ENCODE measurements at places on chromosomes 7 and 10.

DNA sequence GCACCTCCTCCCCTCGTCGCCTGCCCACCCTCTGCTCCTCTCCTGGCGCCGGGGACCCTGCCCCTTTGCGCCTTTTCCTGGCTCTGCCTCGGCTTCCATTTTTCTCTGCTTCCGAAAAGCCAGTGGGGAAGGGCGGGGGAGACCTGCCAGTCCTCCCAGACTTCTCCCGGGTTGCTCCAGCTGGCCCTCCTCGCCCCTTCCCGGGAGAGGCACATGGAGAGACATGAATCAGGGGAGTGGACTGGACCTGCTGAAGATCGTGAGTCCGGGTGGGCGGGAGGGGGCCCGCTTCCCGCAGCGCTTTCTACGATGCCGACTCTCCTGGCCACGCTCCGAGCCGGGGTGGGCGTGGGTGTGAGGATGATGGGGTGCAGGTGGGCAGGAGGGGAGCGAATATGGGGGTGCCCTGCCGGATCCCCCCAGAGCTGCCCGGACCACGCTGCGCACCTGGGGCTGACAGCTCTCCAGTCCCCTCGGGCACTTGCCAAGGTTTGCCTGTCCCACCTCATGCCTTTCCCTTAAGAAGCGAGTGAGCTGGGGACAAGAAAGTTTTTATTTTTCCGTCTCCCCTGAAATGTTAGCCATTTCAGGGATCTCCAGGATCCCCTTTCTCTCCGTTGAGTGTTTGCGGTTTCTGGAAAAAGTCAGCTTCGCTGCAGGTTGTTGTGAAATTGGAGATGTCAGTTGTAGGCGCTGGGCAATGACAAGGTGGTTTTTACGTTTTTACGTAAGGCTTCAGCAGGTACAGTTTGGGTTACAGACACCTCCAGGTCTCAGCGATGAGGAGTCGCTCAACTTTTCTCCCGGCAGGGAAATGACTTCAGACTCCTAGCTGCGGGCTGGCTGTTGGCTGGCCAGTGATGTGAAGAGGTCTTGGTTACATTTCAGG lies 977 bp downstream of the CACNB2 start:
- DNase-seq = peak; percentile 6

DNA sequence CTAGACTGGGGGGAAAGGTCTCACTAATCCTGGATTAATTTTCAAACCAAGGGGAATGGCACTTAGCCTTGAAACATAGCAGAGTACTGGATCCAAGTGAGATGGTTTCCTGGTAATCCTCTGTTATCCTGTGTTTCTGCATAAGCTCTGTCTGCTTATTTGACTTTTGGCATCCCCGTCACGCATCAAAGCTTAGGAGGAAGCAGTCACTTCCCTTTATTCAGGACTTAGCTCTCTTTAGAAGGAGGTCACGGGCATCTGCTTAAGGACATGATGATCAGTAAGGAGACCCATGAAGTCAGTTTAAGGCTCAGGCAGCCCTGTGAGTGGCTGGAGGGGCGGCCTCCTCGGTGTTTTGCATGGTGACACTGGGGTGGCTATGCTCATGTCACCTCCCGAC lies 30.0 kb downstream of the TSPAN15 start:
- DNase-seq = no peak

DNA sequence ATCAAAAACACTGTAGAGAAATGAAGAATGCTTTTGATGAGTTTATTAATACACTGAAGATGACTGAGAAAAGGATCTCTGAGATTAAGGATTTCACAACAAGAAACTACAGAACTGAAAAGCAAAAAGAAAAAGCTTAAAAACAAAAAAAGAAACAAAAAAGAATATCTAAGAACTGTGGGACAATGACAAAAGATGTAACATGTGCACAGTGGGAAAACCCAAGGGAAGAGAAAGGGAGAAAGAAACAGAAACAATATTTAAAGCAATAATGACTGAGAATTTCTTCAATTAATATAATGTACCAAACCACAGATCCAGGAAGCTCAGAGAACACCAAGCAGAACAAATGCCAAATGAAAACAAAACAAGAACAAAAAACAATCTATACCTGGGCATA lies 42.2 kb downstream of the TFEC start:
- DNase-seq = no peak

GRCh38 chr7:6165075-6165474 lies 107.3 kb downstream of the CYTH3 start:
- no peak for DNase-seq

- no peak for DNase-seq
These were observed 252.2 kb downstream of the ELFN1 start for GRCh38 chr7:1922071-1922869.

DNA sequence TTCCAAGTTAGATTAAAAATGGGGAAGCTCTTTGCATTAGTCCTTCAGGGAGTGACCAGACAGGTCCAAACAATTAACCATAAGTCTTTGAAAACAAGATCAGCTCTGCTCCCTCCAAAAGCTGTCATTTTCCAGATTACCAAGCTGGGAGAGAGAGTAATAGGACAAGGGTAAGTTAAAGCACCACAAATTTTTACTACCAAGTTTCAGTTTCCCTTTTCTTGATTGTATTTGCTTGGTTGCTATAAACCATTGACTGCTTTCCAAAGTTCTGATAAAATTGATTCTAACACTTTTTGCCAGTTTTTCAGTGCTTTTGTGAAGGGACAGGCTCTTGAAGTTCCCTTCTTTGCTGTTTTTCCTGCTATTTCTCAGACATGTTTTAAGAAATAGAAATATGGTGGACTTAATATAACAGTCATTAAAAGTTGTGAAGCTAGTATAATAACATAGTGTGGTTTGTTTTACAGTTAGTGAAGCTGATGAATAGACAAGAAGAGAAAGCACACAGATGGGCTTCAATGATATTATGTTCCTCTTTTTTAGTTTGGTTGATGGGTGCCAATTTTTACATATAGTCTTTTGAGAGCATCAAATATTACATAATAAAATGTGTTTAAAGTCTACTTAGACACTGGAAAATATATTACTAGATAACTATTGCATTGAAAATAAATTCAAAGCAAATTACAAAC lies 40.0 kb upstream of the ZNF365 start:
- no peak for DNase-seq

DNA sequence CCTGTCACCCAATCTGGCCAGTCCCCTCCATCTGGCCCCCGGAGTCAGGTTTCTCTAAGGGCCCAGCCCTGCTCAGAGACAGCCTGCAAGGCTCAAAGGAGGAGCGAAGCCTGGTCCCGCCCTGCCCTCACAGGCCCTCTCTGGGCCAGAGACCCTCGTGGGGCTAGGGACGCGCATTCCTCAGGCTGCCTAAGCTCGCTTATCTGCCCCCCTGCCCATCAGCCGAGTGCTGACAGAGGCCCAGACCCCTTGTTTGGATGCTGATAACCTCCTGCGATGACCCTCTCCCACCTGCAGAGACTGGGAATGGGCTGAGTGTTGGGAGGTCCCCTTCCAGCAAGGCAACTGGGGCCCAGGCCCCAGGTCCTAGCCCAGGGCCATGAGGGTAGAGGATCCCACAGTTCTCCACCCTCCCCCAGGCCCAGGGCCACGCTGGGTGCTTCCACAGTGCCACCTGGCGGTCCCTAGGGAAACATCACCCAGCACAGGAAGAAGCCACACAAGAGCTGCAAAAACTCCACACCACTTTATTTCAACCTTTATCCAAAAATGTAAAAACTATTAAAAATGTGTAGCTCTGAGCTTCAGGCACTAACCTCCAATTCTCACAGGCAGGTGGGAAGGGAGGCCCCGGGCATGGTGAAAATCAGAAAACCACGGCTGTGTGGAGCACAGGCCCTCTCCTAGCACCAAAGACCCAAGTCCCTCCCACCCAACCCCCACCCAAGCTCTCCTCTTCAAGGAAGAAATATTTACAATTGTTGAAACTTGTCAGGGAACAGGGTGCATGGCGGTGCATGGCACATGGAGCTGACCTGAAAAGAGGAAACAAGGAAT lies 2.2 kb downstream of the NPM3 start:
- peak; percentile 72 for DNase-seq

GRCh38 chr10:47325303-47326291 lies 3.3 kb downstream of the GDF2 start:
- no peak for DNase-seq

All from Daoy (cell line).